ENCODE measurements at places on chromosomes 5 and 9.

DNA sequence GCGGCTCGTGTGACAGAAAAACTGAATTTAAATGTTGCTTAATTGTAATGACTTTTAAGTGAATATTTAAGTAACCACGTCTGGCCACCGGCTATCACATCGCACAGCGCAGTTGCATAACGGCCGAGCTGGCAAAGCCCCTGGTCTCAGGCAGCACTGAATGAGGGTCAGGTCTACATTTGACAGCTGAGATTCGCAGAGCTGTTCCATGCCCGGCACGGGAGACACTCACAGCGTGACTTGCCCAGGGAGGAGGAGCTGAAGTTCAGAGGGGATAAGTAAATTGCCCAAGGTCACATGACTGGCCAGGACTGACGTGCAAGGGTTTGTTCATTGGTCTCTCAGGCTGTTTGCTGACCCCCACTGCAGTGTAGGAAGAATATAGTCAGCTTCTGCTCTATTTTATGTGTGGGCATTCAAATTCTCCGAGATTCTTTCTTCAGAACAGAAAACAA, 17.4 kb upstream of the COL5A1 start:
- no peak for DNase-seq

- DNase-seq, result no peak
Measured at GRCh38 chr5:78653681-78654366, 5.3 kb upstream of the LHFPL2 start.

GRCh38 chr9:137134191-137134590, 4.8 kb upstream of the GRIN1 start:
- no peak for DNase-seq

DNA sequence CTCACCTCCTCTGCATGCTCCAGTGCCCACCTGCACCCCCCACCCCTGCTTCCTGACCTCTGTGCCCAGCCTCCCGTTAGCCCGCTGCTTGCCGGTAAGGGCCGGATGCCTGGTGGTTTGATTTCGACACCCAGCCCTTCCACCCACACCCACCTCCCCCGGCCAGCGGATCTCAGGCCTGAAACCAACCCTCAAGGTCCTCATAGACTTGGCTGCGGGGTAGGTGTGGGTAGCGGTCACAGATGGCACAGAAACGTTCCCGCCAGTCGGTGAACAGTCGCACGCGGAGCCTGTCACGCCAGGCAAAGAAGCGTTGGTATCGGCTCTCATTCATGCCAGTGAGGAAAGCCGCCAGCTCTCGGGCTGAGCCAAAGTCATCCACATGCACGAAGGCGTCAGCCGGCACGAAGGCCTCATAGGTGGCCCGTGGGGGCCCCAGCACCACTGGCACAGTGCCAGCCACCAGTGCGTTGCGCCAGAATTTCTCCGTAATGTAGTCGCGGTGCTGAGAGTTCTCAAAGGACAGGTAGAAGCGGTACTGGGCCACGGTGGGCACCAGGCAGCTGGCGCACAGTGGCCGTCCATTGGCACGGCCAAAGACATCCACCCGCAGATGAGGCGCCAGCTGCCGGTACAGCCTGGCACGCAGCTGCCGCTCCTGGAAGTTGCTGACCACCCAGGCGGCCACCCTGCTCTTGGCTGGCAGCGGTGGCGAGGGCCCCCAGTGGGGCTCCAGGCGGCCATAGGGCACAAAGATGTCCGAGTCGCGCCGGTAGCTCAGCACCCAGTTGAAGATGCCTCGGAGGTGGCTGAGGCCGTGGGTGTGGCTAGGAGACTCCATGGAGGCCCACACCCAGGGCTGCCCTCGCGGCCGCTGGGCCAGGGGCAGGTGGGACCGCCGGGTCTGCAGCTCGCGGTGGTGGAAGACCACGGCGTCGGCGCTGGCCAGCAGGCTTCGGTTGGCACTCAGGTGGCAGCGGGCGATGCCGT, 1.1 kb downstream of the FUT7 start:
- no peak for DNase-seq

- no peak for DNase-seq
Measured at GRCh38 chr5:4212071-4212739, 616.6 kb downstream of the IRX1 start.

All from AG08396 (cell line).